ENCODE measurements at places on chromosomes 3 and 15. TPM values are rescaled to one million over a fixed set of nuclear protein-coding genes. Genes with fewer than 3 reads are reported as not detected.

The ARNT2 gene
- total RNA-seq: not detected

The GOLGA6A gene
- not detected for total RNA-seq

The CXCR6 gene
- total RNA-seq: 17.6 TPM

DNA sequence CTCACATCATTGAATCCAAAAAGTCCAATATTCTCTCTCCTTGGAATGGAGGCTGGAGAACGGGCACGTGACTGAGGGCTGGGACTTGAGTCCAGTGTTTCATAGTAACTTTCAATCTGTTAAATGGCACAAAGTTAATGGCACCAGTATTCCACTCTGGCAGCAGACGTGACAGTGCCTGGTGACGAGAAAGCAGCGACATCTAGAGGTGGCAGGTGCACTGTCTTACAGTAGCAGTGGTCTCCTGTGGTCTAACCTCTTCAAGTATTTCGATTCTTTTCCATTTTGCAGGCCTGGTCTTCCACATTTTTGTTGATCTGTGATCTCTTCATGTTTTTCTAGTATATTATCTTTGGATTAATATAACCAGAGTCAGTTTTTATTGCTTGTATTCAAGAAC lies 107.1 kb downstream of the OXSM start:
- H3K4me1 ChIP-seq: peaks cover 12% of the 10 kb centered on the region
- no peak for DNase-seq
- no peak overlapping the region for H3K27ac ChIP-seq
- H3K4me3 ChIP-seq: no peak overlapping the region
- H3K27me3 ChIP-seq: no peaks in the 10 kb centered on the region
- H3K36me3 ChIP-seq: no peaks in the 10 kb centered on the region

- no peaks in the 10 kb centered on the region for H3K36me3 ChIP-seq
- no peaks in the 10 kb centered on the region for H3K4me1 ChIP-seq
- H3K4me3 ChIP-seq: no peak overlapping the region
- H3K27ac ChIP-seq: no peak overlapping the region
- peaks cover 37% of the 10 kb centered on the region for H3K27me3 ChIP-seq
These were observed 13.3 kb downstream of the TAFA4 start for GRCh38 chr3:68919000-68919399.

DNA sequence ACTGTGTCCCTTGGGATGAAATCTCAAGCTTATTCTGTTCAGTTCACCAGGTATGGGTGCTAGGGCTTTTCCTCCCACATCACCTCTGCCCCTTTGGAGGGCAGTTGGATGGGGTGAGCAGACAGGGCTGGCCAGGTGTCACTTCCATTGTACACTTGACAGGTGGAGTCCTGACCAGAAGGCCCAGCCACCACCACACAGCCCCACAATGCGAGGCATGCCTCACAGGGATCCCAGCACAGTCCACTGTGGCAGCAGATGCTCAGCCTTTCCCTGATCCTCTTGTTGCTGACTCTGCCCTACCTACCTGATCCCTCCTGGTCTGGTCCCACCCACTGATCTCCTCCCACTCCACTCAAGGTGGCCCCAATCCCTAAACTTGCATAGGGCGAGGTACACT lies 88.2 kb downstream of the ANP32A start:
- peaks cover 3% of the 10 kb centered on the region for H3K4me1 ChIP-seq
- no peaks in the 10 kb centered on the region for H3K36me3 ChIP-seq
- no peak overlapping the region for H3K27ac ChIP-seq
- H3K4me3 ChIP-seq: no peak overlapping the region
- peaks cover 4% of the 10 kb centered on the region for H3K27me3 ChIP-seq

GRCh38 chr3:177104299-177104992 lies 92.8 kb downstream of the TBL1XR1 start:
- peaks cover 5% of the 10 kb centered on the region for H3K36me3 ChIP-seq
- no peak overlapping the region for H3K4me3 ChIP-seq
- H3K4me1 ChIP-seq: peaks cover 36% of the 10 kb centered on the region
- no peak overlapping the region for H3K27ac ChIP-seq

DNA sequence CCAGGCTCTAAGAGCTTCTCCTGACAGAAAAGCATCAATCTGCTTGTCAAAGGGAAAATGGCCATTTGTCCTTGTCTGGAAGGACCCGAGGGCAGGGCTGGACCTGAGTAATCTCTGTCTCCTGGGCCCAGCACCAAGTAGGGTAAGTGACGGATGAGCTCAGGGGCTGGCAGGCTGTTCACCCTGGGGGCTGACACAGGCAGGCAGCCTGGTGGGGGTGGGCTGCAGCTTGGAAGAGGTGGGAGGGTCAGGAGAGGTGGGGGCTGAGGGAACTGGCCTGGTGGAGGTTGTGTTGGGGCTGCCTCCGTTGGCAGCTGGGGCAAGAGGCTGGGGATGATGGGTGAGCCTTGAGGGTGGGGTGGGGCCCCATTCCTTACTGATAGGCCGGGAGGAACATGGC lies 42.3 kb upstream of the ADPGK start:
- H3K4me3 ChIP-seq: no peak overlapping the region
- H3K27me3 ChIP-seq: peaks cover 14% of the 10 kb centered on the region
- no peaks in the 10 kb centered on the region for H3K4me1 ChIP-seq
- H3K27ac ChIP-seq: no peak overlapping the region
- H3K36me3 ChIP-seq: no peaks in the 10 kb centered on the region

DNA sequence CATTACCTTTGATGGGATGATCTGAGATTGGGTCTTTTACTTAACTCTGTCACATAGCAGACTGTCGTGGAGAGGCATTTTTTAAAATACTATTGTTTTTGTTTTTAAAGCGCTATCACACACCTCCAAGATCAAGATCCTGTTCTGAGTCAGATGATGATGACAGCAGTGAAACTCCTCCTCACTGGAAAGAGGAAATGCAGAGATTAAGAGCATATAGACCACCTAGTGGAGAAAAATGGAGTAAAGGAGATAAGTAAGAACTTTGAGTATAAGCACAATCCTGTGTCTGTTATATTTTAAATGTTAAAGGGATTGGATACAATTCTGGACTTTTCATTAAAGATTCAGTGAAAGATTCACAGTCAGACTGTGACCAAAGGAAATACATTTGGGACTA lies 18.4 kb upstream of the ZBTB47 start:
- H3K4me1 ChIP-seq: peaks cover 5% of the 10 kb centered on the region
- H3K27ac ChIP-seq: no peak overlapping the region
- peaks cover 27% of the 10 kb centered on the region for H3K36me3 ChIP-seq

- H3K4me3 ChIP-seq: no peak overlapping the region
- DNase-seq: no peak
- no peaks in the 10 kb centered on the region for H3K36me3 ChIP-seq
- H3K4me1 ChIP-seq: no peaks in the 10 kb centered on the region
These were observed 44.3 kb upstream of the DYNC1LI1 start for GRCh38 chr3:32614956-32615355.

DNA sequence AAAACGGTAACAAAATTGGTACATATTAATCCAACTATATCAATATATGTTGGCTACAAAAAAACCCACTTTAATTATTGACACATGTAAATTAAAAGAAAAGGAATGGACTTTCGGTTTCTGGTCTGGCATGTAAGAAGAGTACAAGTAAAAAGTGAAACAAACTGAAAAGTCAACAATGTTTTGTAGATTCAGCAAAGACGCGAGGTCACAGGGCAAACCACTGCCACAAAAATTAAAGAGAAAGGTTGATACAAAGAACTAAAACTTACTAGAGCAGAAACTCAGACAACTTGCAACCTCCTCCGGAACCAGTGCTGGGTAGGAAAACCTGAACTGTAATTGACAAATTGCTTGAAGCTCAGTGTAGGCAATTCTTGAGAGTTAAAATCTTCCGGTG lies 110.6 kb upstream of the ARPP21 start:
- no peaks in the 10 kb centered on the region for H3K4me1 ChIP-seq
- H3K4me3 ChIP-seq: no peak overlapping the region
- no peaks in the 10 kb centered on the region for H3K36me3 ChIP-seq
- H3K27ac ChIP-seq: no peak overlapping the region

DNA sequence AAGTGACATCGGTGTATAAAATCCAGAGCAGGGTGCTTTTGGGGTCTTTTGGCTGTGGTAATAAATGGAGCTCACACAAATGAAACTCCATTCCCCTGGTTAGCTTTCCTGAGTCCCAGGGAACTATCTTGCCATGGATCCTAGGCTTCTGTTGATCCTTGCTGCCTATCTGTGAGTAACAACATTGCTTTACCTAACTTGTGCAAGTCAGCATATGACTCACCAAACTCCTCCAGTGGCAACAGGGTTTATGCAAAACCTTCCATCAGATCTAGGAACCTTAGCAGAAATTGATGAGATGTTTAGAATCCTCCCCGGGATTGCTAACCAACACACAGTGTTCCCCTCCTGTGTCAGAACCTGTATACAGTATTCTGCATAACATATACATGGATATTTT lies 105.4 kb downstream of the SCAPER start:
- H3K4me1 ChIP-seq: no peaks in the 10 kb centered on the region
- H3K36me3 ChIP-seq: peaks cover 25% of the 10 kb centered on the region
- no peak for DNase-seq
- no peak overlapping the region for H3K27ac ChIP-seq

- H3K4me1 ChIP-seq: no peaks in the 10 kb centered on the region
- no peak for DNase-seq
- H3K36me3 ChIP-seq: no peaks in the 10 kb centered on the region
These were observed 44.0 kb upstream of the ALCAM start for GRCh38 chr3:105322570-105323273.

DNA sequence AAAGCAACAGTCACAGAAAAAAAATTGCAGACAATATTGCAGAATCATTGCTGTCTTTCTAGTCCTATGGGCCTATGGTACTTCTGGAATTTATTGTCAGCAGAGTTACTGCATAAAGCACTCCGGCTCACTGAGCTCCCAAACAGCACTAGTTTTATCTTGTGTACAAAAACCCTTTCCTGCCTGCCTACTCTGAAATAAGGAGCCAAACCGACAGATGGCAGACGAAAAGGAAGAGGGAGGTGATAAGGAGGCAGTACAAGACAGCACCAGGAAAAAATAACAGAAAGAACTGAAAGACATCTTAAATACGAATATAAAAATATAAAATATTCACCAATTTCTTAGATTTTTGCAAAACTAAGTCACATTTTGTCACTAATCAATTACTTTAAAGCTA lies 15.6 kb downstream of the HERC1 start:
- peak; percentile 35 for DNase-seq
- H3K27me3 ChIP-seq: no peaks in the 10 kb centered on the region
- H3K27ac ChIP-seq: no peak overlapping the region
- no peak overlapping the region for H3K4me3 ChIP-seq
- H3K4me1 ChIP-seq: peaks cover 65% of the 10 kb centered on the region

DNA sequence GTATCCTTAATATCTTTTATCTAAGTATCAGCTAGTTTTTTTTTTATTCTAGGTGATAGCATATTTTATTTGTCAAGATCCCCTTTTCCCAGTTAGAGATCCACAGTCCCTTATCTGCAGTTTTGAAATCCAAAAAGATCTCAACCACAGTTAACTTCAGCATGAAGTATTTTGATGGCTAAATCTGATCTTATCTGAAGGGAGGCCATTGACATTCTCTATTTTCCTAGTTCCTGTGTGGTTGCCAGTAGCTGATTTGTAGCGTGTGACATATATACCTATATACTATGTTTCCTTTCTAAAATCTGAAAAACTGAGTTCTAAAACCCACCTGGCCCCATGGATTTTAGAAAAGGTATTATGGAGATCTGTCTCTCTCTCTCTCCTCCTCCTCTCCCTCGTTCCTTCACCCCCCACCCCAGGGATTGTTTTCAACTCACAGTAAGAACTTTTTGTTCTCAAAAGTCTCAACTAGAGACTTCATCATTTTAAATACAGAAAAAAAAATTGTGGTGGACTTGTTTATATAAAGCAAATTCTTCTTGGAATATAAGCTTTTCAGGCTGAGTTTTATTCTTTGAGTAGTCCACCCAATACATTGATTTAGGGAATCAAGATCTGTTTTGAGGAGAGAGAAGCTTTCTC lies 12.3 kb downstream of the TCF12 start:
- H3K27me3 ChIP-seq: no peaks in the 10 kb centered on the region
- no peak for DNase-seq
- no peak overlapping the region for H3K4me3 ChIP-seq
- peak overlapping the region; percentile 46 for H3K27ac ChIP-seq

DNA sequence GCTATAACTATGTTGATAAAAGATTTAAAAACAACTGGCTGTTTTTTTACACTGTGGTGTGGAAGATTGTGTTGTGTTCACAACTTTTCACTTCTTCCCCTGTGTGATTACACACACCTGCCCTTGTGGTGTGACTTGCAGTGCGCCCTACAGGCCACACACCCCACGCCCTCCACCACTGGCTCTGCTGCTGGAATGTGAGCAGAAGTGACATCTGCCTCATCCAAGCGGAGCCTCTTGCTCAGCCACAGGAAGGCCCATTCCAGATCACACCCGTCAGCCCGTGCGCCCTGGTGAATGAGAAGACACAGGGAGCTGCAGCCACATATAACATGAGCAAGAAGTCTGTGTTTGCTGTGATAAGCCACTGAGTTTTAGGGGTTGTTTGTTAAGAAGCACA lies 7.0 kb downstream of the CCR2 start:
- H3K4me3 ChIP-seq: no peak overlapping the region
- H3K4me1 ChIP-seq: peaks cover 45% of the 10 kb centered on the region
- peaks cover 27% of the 10 kb centered on the region for H3K36me3 ChIP-seq
- H3K27me3 ChIP-seq: peaks cover 43% of the 10 kb centered on the region

DNA sequence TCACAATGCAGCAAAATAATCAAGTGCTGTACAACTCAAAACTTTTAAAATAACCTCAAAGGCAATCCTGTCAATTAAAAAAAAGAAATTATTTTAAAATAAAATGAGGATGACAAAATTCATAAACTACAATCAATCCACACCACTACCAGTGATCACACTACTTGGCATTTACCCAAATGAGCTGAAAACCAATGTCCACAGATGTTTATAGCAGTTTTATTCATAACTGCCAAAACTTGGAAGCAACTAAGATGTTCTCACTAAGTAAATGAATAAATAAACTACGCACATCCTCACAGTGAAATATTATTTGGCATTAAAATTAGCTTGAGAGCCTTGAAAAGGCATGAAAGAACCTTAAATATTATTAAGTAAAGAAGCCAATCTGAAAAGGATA lies 121.3 kb downstream of the STAG1 start:
- peaks cover 54% of the 10 kb centered on the region for H3K36me3 ChIP-seq
- H3K27ac ChIP-seq: no peak overlapping the region
- no peaks in the 10 kb centered on the region for H3K27me3 ChIP-seq
- no peak for DNase-seq
- peaks cover 6% of the 10 kb centered on the region for H3K4me1 ChIP-seq

DNA sequence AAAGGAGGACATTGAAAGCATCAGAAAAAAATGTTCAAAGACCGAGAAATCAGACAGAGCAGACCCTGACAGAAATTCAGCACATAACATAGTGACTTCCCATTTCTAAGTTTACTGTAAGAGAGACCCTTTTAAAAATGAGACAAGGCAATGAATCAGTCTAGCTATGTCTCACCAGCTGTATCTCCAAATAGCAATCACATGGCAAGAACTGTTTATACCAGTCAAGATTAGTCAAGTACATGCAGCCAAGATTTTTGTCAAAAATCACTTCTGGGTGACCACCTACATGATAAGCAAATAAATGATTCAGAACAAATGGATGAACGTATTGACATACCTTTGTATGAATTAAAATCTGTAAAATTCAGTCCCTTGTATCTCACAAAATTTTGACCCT lies 138.0 kb downstream of the DTWD1 start:
- H3K27ac ChIP-seq: no peak overlapping the region
- DNase-seq: no peak
- no peak overlapping the region for H3K4me3 ChIP-seq
- no peaks in the 10 kb centered on the region for H3K4me1 ChIP-seq
- H3K27me3 ChIP-seq: no peaks in the 10 kb centered on the region

All from activated CD4-positive, alpha-beta T cell treated with anti-CD3 and anti-CD28 coated beads, Interleukin-2, amount 10 ng/mL, durations not matched to agents 7 days and 5 days (primary cell).